ENCODE measurements at places on chromosomes 4 and X. TPM values are rescaled to one million over a fixed set of nuclear protein-coding genes. Genes with fewer than 3 reads are reported as not detected.

Gene PNMA6E
- not detected for total RNA-seq

Gene DRD5
- total RNA-seq: not detected

Gene LRRC66
- total RNA-seq: 1.2 TPM

Gene NLRP2B
- total RNA-seq: not detected

Gene ZNF732
- total RNA-seq: 0.98 TPM

Gene PPBP
- total RNA-seq: not detected

Gene ZFP42
- total RNA-seq: not detected

Gene SASH3
- total RNA-seq: 14.0 TPM

Gene ATP7A
- 8.1 TPM for total RNA-seq

Gene PABPC4L
- 3.7 TPM for total RNA-seq

Gene ERCC6L
- total RNA-seq: 0.74 TPM

Gene TDO2
- total RNA-seq: not detected

Gene ODAPH
- not detected for total RNA-seq

Gene RIBC1
- total RNA-seq: not detected

Gene EREG
- total RNA-seq: 1.2 TPM

Gene AADAT
- 3.7 TPM for total RNA-seq

Gene GAGE2A
- total RNA-seq: not detected

Gene DMRTC1
- 2.2 TPM for total RNA-seq

Gene RXFP1
- 1.5 TPM for total RNA-seq

Gene SSX4B
- not detected for total RNA-seq

Gene FGFR3
- total RNA-seq: 96.5 TPM

Gene TFDP3
- not detected for total RNA-seq

Gene EDA2R
- total RNA-seq: 1.2 TPM

Gene C4orf50
- total RNA-seq: 0.49 TPM

Gene AMER1
- total RNA-seq: 4.9 TPM

Gene DOCK11
- total RNA-seq: 20.6 TPM

Gene TRIM60
- not detected for total RNA-seq

Gene VCX3A
- total RNA-seq: not detected

Gene IL1RAPL2
- 0.25 TPM for total RNA-seq

Gene SMS
- total RNA-seq: 36.8 TPM

Gene GRIA2
- total RNA-seq: 0.49 TPM

Gene APOOL
- 9.3 TPM for total RNA-seq

Gene OCRL
- total RNA-seq: 14.5 TPM

Gene GPC4
- 7.6 TPM for total RNA-seq

Gene ASMT
- total RNA-seq: not detected

Gene S100P
- total RNA-seq: 18.2 TPM

Gene GABRE
- total RNA-seq: 176 TPM

Gene TMEM144
- 5.6 TPM for total RNA-seq

Gene DUX4
- total RNA-seq: not detected

Gene MGARP
- 2.2 TPM for total RNA-seq
